Activated CD4-positive, alpha-beta T cell treated with anti-CD3 and anti-CD28 coated beads, Interleukin-2, amount 10 ng/mL, durations not matched to agents 7 days and 5 days (primary cell): ENCODE measurements at places on chromosomes 7 and 10.

DNA sequence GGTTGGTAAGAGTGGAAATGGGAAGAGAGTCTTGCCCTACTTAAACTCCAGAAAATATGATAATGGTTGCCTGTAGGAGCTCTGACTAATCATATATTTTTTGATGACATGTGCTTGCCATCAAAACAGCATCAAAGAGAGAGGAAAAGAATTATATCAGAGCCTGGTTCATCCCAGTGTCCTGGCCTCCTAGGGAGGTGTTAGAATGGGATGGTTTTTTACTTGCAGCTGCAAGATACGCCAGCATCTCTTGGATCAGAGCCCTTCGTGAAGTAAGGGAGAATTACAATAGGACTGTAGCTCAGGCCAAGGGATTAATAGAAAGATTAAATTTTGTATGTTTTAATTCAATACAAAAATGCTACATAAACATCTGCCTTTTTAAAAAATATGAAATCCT is 177.6 kb upstream of the HDAC9 start:
- DNase-seq = no peak

GRCh38 chr7:93185303-93186027 is 37.3 kb upstream of the SAMD9L start:
- no peak for DNase-seq

DNA sequence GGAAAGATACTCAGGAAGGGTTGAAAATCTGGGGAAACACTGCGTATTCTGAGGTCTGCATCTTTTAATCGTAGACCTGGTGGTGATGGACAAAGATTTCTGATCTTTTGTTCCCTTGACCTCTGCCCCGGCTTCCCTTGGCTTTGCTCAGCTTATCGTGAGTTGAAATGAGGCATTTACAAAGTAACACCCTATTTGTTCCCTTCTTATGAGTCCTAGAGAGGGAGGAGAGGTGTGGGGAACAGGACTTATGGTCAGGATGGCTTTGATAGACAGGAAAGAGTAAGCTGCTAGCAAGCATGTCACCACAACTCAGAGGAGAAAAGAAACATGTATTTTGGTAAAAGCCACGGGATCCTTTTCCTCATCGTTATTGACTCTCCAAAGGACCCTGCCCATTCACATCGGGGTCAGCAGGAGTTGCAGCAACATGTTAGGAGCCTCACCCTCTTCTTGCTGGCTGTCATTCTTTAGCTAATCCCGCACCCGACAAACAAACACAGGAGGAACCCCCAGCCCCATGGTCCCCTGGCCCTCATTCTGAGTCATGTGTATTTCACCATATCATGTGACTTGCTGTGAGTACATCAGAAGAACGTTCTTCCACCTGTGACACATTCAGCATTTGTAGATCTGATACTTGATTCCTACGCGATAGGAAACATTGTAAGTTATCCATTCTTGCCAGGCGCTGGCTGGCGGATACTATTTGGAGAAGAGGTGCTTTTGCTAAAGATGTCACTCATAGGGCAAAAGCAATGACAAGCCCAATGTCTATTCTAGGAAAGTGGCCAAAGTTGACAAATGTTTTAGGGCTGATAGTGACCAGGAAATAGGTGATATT is 170.1 kb downstream of the RTKN2 start:
- no peak for DNase-seq

- no peak for DNase-seq
These were observed 33.9 kb downstream of the EBLN1 start for GRCh38 chr10:22183771-22184461.

DNA sequence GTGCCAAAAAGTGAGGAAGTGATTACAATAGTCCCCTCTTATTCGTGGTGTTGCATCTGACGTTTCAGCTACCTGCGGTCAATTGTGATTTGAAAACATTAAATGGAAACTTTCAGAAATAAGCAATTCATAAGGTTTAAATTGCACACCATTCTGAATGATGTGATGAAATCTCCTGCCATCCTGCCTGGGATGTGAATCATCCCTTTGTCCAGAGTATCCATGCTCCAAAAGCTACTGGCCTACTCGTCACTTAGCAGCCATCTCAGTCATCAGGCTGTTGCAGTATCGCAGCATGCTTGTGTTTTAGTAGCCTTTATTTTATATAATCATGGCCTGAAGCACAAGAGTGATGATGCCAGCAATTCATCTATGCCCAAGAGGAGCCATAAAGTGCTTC is 97.7 kb upstream of the CDCA7L start:
- DNase-seq = no peak

DNA sequence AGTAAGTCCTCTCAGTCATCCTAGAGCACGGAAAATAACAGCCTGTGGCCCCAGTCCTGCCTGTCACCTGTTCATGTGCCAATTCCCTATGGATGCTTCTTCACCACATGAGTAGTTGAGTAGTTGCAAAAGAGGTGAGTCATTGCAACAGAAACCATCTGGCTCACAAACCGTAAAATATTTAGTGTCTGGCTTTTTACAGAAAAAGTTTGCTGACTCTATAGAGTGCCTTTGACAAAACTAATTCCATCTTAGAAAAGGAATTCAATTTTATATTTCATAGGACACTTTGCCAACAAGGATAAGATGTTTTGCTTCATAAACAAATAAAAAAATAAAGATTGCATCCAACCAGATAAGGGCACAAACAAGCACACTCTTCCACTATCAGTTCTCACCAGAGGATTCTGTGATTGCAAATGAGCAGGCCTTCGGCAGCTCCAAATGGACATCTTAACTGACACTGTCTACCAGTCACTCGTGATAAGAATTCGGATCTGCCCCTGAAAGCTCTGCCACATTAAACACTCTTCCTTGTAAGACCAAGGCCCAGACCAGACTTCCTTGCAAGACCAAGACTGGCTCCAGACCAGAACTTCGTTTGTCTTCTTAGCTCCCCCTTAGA is 242.7 kb upstream of the SEMA3C start:
- DNase-seq = no peak
